ENCODE measurements at places on chromosomes 12 and 14. TPM values are rescaled to one million over a fixed set of nuclear protein-coding genes. Genes with fewer than 3 reads are reported as not detected.
A peak's percentile ranks its signal among the peaks of the same experiment; 100 is the strongest.

GRCh38 chr12:98691351-98691750, 46.3 kb downstream of the APAF1 start:
- no peak for DNase-seq

- DNase-seq: peak; percentile 62
Observed at GRCh38 chr14:36069535-36069900, 107.0 kb downstream of the PTCSC3 start.

GRCh38 chr12:121789800-121790728, 3.4 kb downstream of the RHOF start:
- no peak for DNase-seq

GRCh38 chr12:93777254-93777653, 100.1 kb downstream of the CRADD start:
- DNase-seq: no peak

DNA sequence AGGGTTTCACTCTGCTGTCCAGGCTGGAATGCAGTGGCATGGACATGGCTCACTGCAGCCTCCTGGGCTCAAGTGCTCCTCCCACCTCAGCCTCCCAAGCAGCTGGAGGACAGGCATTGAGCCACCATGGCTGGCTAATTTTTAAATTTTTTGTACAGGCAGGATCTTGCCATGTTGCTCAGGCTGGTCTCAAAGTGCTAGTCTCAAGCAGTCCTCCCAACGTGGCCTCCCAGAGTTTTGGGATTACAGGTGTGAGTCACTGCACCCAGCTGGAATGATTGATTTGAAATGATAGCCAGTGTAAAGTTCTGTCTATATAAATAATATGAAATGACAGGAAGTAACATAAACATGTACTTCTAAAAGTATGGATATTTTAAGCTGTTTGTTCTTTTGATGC, 172.7 kb downstream of the FUT8 start:
- no peak for DNase-seq

DNA sequence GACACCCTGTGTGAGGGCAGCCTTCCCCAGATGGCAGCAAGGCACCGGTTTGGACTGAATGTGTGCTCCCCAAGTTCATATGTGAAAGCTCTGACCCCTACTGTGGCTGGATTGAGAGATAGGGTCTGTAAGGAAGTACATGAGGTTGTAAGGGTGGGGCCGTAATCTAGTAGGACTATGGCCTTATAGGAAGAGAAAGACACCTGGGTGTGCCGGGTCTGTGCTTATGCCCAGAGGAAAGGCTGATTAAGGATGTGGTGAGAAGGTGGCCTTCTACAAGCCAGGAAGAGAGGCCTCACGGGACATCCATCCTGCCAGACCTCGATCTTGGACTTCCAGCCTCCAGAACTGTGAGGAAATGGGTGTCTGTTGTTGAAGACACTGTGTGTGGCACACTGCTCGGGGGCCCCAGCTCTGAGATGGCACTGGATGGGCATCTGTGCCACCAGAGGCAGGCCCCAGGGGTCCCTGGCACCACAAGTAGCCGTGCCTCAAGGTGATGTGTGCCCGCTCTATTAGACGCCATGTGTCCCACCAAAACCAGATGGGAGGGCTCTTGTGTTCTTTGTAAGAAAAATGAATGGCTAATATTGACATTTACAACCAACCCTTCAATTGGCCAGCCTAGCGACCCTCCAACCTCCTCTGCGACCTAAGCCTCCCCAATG, 22.0 kb downstream of the FGF6 start:
- no peak for DNase-seq

- DNase-seq: no peak
Observed at GRCh38 chr14:73591690-73592449, at the start of gene ACOT4. Gene ACOT4 (plus strand): TSS chr14:73591873. CDS start chr14:73591960, 87 bp downstream.

- peak; percentile 82 for DNase-seq
Observed at GRCh38 chr14:81432219-81432661, 32.1 kb upstream of the STON2 start.

DNA sequence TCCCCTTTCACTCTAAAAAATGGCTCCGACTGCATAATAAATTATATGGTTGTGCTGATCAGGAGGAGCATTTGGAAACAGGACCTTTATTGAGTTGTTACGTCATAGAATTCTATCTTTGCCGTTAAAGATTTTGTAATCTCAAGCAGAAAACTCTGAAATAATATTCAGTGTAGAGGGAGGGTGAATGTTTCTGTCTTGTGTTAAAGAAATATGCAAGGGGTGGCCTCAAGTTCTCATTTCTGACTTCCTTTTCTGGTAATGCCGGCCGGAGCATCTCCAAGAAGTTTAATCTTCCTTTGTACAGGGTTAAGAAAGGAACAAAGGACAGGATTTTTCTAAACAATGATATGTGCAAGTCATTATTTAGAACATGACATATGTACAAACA, 165.1 kb downstream of the SLC38A4 start:
- no peak for DNase-seq

- DNase-seq: no peak
Observed at GRCh38 chr14:32080001-32080510, 3.0 kb downstream of the ARHGAP5 start.

DNA sequence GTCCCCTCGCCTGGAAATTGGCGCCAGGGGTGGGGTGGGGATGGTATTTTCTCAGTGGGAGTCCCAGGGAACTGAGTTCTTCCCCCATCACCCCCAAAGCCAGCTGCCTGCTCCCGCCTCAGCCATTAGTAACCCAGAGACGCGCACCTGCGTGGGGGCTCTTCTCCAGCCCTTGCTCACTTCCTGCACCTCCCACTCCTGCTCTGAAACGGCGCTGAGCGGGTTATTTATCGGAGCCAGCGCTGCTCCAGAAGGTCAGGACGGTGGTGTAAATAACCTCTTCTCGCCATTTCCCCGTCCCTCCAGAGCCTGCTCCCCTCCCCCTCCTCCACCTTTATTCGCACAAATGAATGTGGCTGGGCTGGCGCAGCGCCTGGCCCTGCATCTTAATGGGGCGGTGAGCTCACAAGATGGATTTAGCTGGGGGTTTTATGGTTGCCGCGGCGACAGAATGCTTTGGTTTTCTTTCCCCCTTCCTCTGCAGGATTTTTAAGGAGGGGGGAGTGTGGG, 12.2 kb downstream of the GPR84 start:
- no peak for DNase-seq

- no peak for DNase-seq
Observed at GRCh38 chr14:79166171-79166570, 996.0 kb downstream of the NRXN3 start.

- DNase-seq: no peak
Observed at GRCh38 chr14:65025818-65026217, 39.1 kb downstream of the FNTB start.

- DNase-seq: no peak
Observed at GRCh38 chr14:53879022-53879686, 77.5 kb downstream of the BMP4 start.

The DYRK4 gene
- 20.0 TPM for total RNA-seq

The HOMEZ gene
- 5.0 TPM for total RNA-seq

The IL22 gene
- not detected for total RNA-seq

The UNC79 gene
- total RNA-seq: under 0.01 TPM

The RPL10L gene
- total RNA-seq: not detected

The GALNT9 gene
- not detected for total RNA-seq
